Activated CD4-positive, alpha-beta T cell treated with anti-CD3 and anti-CD28 coated beads for 36 hours (primary cell): ENCODE measurements at places on chromosomes 5 and 9. TPM values are rescaled to one million over a fixed set of nuclear protein-coding genes. Genes with fewer than 3 reads are reported as not detected.

DNA sequence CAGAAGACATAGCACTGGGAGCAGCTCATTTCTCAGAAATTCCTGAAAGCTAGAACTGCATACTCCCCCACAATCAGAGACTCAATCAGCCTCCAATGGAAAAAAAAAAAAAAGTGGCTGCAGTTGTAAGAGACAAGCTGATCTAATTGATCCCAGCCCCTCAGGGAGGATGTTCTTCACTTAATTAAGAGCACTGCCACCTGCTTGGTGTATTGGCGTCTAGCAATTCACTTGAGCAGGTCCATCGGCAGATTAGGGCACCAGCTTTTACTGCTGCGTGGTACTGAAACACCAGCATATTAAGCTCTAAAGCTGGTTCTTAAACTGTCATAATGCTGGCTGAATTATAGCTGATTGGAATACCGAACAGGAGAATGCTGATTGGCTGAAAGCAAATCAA is 1890.1 kb upstream of the WWC1 start:
- H3K27me3 ChIP-seq, result no peaks in the 10 kb centered on the region
- no peak for DNase-seq
- no peaks in the 10 kb centered on the region for H3K36me3 ChIP-seq
- no peak overlapping the region for H3K27ac ChIP-seq
- H3K4me3 ChIP-seq, result no peak overlapping the region

GRCh38 chr9:110769667-110770066 is 101.1 kb downstream of the MUSK start:
- no peak overlapping the region for H3K4me3 ChIP-seq
- H3K36me3 ChIP-seq, result no peaks in the 10 kb centered on the region
- no peaks in the 10 kb centered on the region for H3K27me3 ChIP-seq
- DNase-seq, result no peak
- no peak overlapping the region for H3K27ac ChIP-seq

DNA sequence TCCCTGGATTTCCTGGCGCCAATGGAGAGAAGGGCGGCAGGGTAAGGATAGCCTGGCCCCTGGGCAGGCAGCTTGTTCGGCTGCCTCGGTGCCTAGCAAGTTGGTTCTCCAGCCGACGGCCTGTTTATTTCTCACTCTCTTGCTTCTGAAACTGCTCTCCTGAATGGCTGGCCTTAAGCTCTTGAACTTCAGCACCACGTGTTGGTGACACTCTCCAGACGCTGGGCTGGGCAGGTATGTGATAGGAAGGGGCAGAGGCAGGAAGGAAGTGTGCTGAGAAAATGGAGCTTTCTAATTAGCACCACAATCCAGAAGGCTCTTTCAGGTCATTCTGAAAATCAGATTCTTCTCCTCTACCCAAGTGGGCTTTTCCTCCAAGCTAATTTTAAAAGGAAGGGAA is 91.4 kb upstream of the FCN2 start:
- H3K4me3 ChIP-seq, result no peak overlapping the region
- DNase-seq, result no peak
- no peaks in the 10 kb centered on the region for H3K4me1 ChIP-seq
- H3K27ac ChIP-seq, result no peak overlapping the region

GRCh38 chr9:116951588-116952435 is 264.7 kb downstream of the TRIM32 start:
- H3K4me1 ChIP-seq, result no peaks in the 10 kb centered on the region
- no peak for DNase-seq
- H3K27ac ChIP-seq, result no peak overlapping the region

DNA sequence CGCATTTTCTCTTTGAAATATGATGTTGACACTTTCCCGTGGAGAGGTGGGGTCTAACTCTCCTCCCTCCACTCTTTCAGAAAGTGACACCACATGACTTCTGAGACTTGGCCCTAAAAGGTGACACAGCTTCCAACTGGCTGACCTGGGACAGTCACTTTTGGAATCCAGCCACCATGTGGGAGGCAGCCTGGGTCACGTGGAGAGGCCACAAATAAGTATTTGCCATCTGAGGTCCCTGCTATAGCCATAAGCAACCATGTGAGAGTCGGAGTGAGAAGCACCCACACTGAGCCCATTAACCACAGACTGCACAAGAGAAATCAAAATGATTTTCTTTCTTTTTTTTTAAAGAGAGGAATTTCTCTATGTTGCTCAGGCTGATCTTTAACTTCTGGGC is 4.1 kb upstream of the PHYKPL start:
- no peak for DNase-seq
- peaks cover 3% of the 10 kb centered on the region for H3K36me3 ChIP-seq
- peaks cover 49% of the 10 kb centered on the region for H3K4me1 ChIP-seq
- no peak overlapping the region for H3K27ac ChIP-seq
- no peaks in the 10 kb centered on the region for H3K27me3 ChIP-seq
- no peak overlapping the region for H3K4me3 ChIP-seq

- no peaks in the 10 kb centered on the region for H3K36me3 ChIP-seq
- DNase-seq, result no peak
- no peak overlapping the region for H3K27ac ChIP-seq
- peaks cover 60% of the 10 kb centered on the region for H3K27me3 ChIP-seq
Observed at GRCh38 chr5:176739461-176740051, 70.8 kb upstream of the UNC5A start.

DNA sequence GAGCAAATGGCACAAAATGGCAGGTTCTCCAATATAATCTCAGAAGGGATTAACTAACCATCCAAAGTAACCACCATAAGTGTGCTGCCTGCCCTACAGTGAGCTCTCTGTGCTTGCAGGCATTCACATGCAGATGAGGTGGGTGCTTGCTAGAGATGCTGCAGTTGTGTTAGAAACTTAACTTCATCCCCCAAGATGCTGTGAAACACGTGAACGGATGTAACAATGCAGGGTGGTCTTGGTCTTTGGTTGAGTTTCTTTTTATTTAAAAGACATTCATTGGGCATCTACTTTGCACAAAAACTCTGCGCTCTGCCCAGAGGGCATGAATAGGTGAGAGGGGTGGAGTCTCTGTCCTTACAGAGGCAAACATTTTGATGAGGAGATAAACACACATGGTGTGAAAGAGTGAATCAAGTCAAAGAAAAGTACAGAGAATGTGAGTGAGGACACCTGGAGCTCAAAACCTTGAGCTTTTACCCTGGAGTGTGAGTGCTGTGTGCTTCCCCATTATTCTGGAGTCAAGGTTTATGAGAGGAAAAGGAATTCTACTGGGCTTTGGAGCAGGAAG is 143.9 kb upstream of the DAP start:
- DNase-seq, result no peak
- no peaks in the 10 kb centered on the region for H3K4me1 ChIP-seq
- H3K4me3 ChIP-seq, result no peak overlapping the region
- H3K27ac ChIP-seq, result no peak overlapping the region
- H3K36me3 ChIP-seq, result no peaks in the 10 kb centered on the region

DNA sequence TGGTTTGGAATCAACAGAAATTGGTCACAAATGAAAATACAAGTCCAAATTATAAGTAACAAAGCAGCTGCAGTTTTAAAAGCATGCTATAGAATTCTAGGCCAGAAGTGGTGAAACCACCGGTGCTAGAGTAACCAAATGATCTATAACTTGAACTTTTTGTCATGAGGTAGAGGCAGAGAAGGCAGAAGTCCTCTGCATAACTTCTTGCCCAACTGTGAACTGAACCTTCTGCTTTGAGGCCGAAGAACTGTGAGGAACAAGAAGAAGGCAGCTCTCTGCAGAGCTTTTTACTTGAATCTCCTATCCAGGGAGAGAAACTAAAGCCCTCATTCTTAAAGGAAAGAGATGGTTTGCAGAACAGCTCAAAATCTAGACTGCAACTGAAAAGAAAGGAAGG is 36.2 kb upstream of the TENT2 start:
- no peak for DNase-seq
- no peak overlapping the region for H3K4me3 ChIP-seq
- no peak overlapping the region for H3K27ac ChIP-seq
- H3K4me1 ChIP-seq, result no peaks in the 10 kb centered on the region
- peaks cover 3% of the 10 kb centered on the region for H3K27me3 ChIP-seq
- no peaks in the 10 kb centered on the region for H3K36me3 ChIP-seq

GRCh38 chr5:134964359-134965270 is 3.1 kb upstream of the CATSPER3 start:
- H3K4me3 ChIP-seq, result peak overlapping the region; percentile 10
- peak overlapping the region; percentile 84 for H3K27ac ChIP-seq
- H3K36me3 ChIP-seq, result peaks cover 17% of the 10 kb centered on the region
- peak; percentile 28 for DNase-seq
- H3K27me3 ChIP-seq, result no peaks in the 10 kb centered on the region

DNA sequence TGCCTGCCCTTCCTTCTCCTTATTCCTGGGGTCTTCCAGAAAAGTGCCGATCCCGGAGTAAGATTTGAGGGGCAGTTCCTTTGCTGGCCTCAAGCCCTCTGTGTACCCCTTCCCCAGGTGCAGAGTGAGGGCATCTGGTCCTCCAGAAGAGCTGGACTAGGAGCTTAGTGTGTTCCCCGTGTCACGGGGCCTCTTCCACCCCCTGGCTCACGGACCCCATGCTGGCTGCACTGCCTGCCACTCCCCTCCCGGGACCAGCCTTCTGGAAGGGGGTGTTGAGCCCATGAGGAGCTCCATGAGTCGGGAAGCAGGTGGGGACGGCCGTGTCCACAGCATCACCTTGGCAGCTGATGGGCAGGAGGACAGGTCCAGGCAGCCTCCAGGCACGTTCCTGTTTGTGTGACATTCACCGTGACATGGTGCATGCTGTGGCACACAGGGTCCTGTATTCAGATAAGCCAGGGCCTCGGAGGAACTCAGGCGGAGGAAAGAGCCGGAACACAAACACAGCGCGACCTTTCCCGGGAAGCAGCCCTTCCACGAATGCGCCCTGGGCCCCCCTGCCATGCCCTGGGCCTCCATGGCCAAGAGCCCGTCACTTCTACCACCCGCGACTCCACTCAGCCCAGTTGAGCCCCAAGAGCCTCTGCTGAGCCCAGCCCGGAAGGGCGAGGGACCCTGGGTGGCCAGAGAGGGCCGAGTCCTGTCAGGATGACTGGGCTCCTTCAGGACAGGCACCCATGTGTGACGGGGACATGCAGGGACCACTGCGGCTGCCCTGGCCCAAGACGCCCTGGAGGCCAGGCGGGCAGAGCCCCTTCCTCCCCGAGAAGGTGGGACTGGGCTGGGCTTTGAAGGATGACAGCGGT is 5.9 kb upstream of the LCN1 start:
- DNase-seq, result no peak
- H3K36me3 ChIP-seq, result no peaks in the 10 kb centered on the region
- no peak overlapping the region for H3K4me3 ChIP-seq
- H3K4me1 ChIP-seq, result no peaks in the 10 kb centered on the region
- H3K27ac ChIP-seq, result no peak overlapping the region

DNA sequence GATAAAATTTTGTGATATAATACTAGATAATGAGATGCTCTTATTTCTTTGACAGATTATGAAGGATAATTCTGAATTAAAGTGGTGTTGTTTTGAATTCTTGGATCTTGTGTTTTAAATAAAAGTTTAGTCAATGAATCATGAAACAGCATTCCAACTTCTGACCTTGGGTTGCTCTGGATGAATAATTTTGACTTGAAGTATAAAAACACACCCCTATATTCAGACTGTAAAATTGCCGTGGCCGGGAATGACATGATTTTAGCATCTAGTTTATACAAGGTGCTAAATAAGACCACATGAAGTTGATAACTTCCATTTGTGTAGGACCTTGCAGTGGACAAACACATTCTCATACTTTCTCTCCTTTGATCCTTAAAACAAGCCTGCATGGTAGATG is 67.2 kb upstream of the DAP start:
- H3K4me3 ChIP-seq, result no peak overlapping the region
- H3K27me3 ChIP-seq, result peaks cover 2% of the 10 kb centered on the region

DNA sequence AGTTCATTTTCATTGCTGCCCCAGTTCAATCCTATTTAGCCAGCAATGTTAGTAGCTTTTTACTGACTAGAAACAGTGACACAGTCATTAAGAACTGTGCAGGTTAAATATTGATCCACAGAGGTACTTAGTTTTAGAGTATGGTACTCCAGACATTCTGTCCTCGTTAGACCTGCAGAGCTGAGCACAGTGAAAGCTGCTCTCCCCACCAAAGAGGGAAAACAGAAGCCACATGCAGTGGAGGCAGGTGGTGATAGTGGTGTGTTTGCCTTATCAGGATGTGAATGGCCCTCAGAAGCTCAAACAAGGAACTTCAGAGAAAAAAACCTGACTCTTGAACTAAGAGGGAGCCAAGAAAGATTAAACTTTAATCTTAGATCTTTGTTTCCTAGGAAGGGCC is 75.5 kb downstream of the UNC13B start:
- H3K27ac ChIP-seq, result no peak overlapping the region
- H3K4me1 ChIP-seq, result no peaks in the 10 kb centered on the region
- peaks cover 7% of the 10 kb centered on the region for H3K27me3 ChIP-seq

DNA sequence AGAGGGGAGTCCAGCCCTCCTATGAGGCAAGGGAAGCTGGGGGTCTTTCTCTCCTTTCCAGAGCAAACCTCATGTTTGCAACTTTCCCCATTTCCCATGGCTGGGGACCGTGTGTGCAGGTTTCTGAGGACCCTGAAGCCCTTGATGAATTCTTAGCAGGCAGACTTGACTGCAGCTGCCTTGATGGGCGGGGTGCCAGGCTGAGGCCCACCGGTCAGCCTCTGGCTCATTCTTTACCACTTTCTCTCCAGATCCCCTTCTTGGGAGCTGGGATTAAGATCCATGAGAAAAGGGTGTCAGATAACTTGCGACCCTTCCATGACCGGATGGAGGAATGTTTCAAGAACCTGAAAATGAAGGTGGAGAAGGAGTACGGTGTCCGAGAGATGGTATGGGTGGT is 30.0 kb upstream of the FOXI1 start:
- H3K27ac ChIP-seq, result no peak overlapping the region
- H3K4me1 ChIP-seq, result peaks cover 22% of the 10 kb centered on the region

- H3K36me3 ChIP-seq, result no peaks in the 10 kb centered on the region
- no peaks in the 10 kb centered on the region for H3K4me1 ChIP-seq
- no peak for DNase-seq
Observed at GRCh38 chr5:170787216-170787615, 3.7 kb downstream of the GABRP start.

Gene CLIC3
- total RNA-seq, result not detected

Gene SLC28A3
- 1.3 TPM for total RNA-seq

Gene NR5A1
- total RNA-seq, result not detected

Gene SLC6A3
- not detected for total RNA-seq

Gene PNPLA7
- total RNA-seq, result 3.1 TPM
